ENCODE measurements at places on chromosomes 12 and 14.

DNA sequence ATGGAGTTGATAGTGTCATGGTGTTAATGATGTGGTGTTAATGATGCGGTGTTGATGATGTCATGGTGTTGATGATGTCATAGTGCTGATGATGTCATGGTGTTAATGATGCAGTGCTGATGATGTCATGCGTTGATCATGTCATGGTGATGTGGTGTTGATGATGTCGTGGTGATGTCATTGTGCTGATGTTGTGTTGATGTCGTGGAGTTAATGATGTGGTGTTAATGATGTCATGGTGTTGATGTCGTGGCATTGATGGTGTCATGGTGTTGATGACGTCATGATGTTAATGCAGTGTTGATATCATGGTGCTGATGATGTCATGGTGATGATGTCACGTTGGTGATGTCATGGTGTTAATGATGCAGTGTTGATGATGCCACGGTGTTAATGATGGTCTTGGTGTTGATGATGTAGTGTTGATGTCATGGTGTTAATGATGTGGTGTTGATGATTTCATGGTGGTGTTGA, 49.1 kb upstream of the RIMBP2 start:
- no peak for DNase-seq

DNA sequence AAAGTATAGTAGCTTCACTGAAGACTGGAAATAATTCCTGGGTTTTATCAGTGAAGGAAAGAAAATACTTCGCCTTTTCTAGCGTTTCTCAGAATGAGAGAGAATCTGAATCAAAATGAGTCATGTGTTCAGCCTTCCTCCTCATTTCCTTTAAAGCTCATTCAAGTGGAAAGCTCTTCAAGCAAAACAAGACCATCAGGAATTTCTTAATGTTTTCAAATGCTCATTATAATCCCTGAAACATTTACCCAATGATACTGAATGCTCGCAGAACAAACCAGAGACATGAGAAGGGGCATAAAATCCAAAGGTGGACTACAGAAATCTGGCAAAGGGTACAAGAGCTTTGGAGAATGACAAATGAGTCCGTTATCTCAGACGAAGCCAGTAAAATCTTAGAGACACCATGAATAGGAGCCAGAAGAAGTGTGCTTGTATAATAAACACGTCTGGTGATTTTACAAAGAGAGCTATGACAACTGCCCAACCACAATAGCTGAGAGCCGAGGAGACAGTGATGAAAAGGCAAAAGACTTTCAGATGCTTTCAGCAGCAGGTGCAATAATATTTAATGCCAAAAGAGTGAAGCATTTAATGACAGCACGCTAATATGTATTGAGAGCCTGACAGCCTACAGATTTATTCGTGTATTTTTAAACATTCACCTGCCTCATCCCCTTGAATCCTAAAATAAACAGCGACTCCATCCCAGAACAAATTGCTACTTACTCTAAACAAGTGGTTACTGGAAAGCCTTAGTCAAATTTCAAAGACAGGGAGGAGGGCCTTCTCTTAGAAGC, 19.0 kb downstream of the SPRING1 start:
- DNase-seq, result no peak

DNA sequence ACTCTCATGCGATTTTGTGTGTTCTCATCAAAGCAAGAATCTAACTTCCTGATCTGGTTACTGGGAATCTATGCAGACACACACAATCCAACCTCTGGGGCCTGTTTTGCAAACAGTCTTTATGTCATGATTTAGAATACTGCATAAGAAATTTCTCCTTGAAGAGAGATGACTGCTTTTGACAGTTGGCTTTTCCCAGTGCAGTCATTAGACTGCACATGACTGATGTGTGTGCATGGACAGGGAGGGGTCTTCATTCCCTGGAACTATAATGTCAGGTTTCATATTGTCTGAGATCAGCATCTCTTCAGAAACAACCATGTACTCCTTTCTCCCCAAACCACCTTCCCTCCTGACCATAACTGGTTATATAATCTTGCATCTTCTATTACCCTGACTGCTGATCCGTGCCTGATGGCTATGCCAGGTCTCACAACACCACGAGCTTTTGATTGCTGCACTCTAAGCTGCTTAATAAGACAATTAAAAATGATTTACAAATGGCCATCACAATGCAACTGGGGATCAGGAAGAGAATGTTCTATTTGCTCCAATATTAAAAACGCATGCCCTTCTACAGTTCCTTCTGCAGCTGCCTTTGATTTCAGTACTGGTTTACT, 995.4 kb downstream of the NRXN3 start:
- no peak for DNase-seq

DNA sequence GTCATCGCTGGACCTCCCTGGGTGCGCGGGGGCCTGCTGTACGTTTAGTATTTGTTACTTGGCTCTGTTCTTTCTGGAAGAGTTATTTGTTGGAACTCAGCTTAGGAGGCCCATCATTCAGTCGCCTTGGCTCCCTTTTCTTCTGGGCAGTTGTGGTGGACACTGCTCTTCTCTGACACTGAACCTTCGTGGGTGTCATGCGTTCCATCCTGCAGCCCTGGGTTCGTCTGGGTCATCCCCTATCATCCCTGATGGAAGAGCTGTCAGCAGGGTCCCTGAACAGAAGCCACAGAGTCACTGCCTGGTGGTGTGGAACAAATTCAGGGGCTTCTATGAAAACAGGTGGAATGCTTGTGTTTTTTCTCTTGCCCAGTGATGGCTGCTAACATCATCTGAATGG, 52.9 kb upstream of the SCN8A start:
- no peak for DNase-seq

- no peak for DNase-seq
Observed at GRCh38 chr12:23096321-23096720, 471.4 kb downstream of the ETNK1 start.

DNA sequence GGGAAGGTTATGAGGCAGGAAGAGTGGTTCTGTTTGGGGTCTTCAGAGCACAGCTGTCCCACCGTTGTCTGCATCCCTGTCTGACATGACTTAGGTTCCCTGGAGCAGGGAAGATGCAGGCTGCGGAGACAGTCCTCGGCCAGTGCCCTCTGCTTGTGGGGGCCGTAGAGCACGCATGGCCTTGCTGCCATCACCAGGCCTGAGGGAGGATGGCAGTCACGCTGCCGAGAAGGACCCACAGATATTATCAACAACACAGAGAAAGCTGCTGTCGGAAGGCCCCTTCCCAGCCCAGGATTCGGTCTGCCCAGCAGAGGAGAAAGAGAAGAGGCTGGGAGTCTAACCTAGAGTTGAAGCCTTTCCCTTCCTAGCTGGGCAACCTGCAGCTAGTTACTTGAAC, 35.0 kb downstream of the ERH start:
- no peak for DNase-seq

DNA sequence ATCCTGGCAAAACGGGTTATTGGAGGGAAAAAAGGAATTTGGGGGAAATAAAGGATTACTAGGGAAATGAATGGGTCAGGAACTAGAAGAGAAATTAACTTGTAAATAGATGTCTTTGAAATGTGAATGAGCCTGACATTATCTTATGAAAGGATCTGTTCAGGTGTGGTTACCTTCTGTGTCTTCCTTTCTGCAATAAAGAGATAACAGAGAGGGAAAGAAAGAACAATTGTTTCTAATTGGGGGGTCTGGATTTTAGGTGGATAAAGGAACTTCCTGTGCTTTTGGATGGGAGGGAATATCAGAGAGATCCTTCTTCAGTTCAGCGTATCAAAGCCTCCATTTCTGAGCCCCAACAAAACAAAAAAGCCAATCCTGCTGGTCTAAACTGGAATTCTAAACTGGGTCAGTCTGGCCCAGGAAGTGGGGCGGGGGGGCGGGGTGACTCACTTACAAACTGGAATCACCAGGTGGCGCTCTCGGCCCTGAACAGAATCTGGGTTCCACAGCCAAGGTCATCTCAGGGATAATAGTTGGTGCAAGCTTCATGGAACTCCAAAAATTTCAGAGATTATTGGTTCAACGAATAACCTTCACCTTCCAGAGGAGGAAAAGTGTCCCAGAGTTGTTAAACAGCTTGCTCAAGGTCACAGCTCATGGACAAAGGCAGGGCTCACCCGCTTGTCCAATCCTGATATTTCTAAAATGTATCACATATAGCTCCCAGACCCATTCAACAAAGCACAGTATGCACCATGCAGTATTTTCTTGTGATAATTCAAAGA, 15.2 kb upstream of the PEBP1 start:
- DNase-seq, result peak; percentile 40

- DNase-seq, result no peak
Observed at GRCh38 chr12:47814539-47815170, 5.0 kb downstream of the HDAC7 start.

DNA sequence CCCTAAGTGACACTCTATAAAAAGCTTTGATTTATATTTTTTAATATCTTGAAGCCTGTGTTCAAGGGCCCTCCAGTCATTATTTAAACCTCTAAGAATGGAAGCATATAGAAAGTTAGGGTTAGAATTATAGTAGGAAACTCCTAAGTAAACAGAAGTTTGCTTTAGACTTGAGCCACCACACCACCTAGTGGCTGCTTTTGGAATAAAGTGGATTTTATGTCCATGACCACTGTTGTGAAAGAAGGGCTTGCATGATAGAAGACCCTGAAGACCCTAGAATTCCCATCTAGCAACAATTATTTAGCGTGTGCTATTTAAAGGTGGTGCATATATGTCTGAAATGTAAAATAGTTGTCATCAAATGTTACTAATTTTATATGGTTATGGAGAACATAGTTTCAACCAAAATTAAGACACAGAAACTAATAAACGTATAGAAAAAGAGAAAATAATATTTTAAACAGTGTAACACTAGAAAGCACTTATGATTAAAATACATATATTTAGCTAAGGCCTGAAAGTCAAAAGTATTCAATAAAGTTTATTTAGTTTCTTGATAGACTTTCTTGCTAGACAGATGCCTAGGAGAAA, 21.3 kb downstream of the LRRIQ1 start:
- DNase-seq, result no peak

DNA sequence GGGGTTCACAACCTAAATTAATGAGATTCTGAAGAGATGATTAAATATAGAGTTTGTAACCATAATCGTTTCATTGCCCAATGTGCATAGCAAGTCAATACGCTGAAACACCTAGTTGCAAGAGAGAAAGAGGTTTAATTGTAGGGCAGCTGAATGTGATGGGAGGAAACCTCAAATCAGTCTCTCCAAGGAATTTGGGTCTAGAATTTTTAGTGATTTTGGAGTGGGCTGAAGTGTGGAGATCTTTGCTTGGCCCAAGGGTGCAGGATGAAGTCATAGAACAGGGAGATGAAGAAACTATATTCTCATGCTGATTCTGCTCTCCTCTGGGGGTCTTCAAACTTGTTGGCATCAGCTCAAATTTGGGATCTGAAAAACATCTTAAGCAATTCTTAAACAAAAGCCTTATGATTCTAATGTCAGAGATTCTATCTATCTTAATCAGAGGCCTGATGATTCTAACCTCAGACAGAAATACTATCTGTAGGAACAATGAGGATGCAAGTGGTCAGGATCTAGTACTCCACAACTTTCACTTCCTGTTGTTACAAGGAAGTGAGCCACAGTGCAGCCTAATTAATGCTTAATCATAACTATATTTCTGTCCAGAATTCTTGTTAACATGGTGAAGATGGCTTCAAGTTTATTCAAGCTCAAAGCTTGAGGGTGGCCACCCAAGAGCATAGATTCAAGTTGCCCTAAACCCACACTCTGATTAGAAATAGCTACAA, 80.2 kb upstream of the FUT8 start:
- no peak for DNase-seq

- no peak for DNase-seq
Observed at GRCh38 chr14:69101331-69101826, 51.5 kb downstream of the DCAF5 start.

- no peak for DNase-seq
Observed at GRCh38 chr14:57578801-57579200, 85.1 kb upstream of the CCDC198 start.

DNA sequence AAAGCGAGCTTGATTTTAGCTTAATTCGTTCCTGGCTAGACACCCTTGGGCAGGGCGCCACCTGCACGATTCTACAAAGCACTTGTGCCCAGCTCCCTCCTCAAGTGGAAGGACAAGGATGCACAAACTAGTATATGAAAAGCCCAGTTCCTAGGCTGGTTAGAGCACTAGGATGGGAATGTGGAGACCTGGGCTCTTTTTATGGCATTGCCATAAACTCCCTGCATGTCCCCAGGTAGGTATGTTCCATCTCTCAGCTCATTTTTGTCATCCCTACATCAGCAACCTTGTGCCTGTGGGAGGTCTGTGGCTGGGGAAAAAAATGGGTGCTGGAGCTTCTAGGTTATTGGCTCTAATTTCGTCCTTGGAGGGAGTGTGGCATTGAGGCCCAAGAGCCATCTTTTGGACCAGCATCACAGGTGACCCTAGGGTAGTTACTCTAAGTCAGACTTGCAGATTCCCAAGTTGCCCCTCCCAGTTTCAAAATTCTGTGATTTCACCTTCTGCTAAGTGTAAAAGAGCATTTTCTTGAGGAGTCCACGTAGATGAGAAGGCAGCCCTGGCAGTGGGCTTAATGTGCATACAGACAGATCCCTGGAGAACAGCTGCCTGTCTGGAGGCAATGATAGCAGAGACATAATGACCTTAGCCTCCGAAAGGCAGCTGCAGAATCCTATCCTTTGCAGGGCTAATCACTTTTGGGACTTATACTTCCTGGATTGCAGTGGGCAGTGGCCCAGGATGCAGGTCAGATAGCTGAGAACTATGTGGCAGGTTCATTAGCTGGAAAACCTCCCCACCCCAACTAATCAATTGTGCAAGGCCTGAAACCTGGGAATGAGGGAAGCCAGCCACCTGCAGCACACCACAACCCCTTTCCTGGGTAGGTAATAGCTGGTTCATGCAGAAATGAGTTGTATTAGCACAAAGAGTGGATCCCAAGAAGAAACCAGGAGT, 47.6 kb upstream of the BDKRB2 start:
- no peak for DNase-seq

- no peak for DNase-seq
Observed at GRCh38 chr14:55592436-55592835, 12.4 kb downstream of the KTN1 start.

GRCh38 chr12:2792671-2793500, 1.9 kb upstream of the FKBP4 start:
- no peak for DNase-seq

- DNase-seq, result no peak
Observed at GRCh38 chr12:77152623-77153193, 87.3 kb upstream of the E2F7 start.

- no peak for DNase-seq
Observed at GRCh38 chr12:55818140-55818728, 393 bp downstream of the ORMDL2 start.

GRCh38 chr12:14962153-14962539, 745 bp upstream of the ARHGDIB start:
- no peak for DNase-seq

DNA sequence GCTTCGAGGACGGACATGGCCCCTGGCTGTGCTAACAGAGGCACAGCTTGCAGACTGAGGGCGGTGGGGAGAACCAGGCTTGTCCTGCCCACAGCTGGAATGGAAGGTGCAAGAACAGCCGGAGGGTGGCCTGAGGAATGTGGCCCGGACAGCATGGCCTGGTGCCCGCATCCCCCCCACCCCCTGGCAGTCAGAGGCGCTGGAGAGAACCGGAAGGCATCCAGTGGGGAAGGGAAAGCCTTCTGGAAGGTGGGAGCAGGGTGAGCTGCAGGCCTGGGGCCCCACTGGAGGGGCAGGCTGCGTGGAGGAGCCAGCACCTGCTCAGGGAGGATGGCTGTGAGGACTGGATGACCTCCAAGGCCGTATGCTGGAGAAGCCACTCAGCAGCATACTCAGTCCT, 8.1 kb upstream of the CYP46A1 start:
- no peak for DNase-seq

All from stimulated activated CD8-positive, alpha-beta memory T cell treated with anti-CD3 and anti-CD28 coated beads, Interleukin-2, amount 100 ng/mL, for 1 hour (primary cell).